ENCODE measurements at places on chromosomes 5 and 9.

- no peak for DNase-seq
Measured at GRCh38 chr5:148070621-148071020, 6.8 kb downstream of the SPINK5 start.

DNA sequence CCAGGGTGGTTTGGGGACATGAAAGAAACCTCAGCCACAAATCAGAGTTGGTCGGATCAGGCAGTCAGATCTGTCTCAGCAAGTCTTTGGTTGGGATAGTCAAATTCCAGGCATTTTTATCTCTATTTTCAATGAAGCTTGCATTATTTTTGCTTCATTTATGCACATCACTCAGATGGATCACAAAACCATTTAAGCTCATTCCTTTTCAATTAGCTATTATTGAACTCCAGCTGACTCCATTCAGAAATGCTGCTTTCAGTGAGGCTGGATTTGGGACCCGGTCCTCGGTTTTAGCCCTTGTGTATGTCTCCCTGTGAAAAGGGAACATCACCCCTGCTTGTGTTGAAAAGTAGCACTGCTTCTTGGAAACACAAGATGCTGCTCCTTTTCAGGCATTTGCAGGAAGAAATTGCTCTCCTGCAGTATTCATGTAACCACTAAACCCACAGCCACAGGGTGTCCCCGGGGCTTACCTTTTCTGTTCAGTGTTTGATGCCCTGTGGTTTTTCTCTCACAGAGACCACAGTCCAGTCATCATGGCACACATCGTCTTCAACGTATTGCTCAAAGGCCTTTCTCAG, 232.9 kb downstream of the NFIB start:
- no peak for DNase-seq

- DNase-seq = no peak
Measured at GRCh38 chr5:35902046-35902672, 36.3 kb downstream of the CAPSL start.

GRCh38 chr5:96648593-96648992, 13.6 kb upstream of the CAST start:
- DNase-seq = no peak

GRCh38 chr5:68380078-68380477, 164.5 kb downstream of the PIK3R1 start:
- DNase-seq = no peak

DNA sequence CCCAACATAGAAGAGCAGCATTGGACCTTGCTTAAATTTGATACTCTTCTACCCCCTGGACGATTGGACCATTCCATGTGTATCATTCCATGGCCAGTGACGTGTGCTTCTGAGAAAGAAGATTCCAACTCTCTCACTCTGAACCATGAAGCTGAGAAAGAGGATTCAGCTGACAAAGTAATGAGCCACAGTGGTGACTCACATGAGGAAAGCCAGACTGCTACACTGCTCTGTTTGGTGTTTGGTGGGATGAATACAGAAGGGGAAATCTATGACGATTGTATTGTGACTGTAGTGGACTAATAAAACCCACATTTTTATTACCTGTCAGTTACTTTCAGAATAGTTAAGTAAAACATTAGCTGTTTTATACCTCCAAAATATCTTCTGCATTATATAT, 7.5 kb downstream of the HSPA5 start:
- DNase-seq = no peak

DNA sequence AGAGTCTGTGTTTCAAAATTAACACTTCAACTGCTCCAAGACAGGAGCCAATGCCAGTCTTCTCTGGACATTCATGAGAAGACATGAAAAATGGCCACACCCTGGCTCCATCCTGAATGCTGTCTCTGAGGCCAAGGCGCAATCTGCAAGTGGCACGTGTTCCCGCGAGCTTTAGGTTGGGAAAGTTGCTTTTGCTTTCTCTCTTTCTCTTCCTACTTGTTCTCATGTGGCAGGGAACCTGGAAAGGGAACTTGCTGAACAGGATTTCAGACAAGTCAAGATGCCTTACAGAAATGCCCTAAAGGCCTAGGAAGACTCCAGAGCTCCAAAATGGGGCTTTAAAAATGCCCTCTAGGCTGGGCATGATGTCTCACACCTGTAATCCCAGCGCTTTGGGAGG, 91.9 kb upstream of the OTULINL start:
- DNase-seq = no peak
